Activated CD8-positive, alpha-beta T cell treated with anti-CD3 and anti-CD28 coated beads, Interleukin-2, amount 10 ng/mL, durations not matched to agents 7 days and 5 days (primary cell): ENCODE measurements at places on chromosomes 7 and 10.
A peak's percentile ranks its signal among the peaks of the same experiment; 100 is the strongest.

DNA sequence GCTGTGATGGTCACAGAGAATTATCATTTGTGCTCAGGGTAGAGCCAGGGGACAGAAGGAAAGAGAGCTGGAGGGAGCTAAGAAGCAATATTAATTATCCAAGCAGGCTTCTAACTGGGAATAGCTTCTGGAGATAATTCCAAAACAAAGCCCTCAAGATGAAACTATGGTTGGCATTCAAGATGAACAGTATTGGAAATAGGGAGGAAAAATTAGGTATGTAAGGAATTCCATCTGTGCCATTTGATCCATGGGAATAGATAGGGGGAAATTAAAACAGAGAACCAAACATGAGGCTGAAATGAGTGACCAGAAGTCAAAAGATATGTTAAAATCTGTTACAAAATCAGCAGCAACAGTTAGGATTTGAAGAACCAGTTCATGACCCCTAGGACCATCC lies 75.3 kb downstream of the NDUFB2 start:
- no peak for DNase-seq

DNA sequence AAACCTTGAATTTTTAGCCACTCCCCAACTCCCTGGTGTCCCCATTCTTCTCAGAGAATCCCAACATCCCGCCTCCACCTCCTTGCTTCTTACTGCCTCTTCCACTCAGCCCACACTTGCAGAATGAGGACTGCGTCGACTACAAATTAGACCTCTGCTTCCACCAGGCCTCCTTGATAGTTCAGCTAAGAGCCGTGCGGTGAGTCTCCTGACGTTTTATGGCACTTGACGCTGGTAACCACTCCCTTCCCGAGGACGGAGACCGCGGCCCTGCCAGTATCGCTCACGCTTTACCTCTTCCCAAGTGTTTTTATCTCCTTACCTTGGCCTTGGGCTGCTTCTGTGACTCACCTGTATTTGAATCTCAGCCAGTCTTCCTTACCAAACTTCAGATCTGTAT lies 31.1 kb downstream of the RBM17 start:
- DNase-seq: no peak

GRCh38 chr7:32224276-32224675 lies 154.1 kb upstream of the PDE1C start:
- no peak for DNase-seq

DNA sequence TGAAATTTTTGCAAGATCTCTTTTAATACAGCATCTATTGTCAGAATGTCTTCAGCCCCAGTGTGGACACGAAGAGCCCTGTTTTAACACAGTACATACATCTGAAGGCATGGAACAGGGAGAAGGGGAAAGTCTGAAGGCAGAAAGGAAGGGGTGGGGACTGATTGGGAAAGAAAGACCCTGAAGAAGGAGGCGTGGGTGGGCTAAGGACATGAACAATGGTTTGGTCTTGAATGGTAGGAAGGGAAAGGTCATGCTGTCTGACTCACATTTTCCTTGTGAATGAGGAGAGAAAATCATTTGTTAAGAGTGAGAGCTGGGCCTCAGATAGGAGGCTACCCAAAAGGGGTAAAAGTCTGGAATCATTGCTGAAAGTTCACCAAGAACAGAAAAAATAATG lies 297.1 kb downstream of the GALNT17 start:
- DNase-seq: no peak

- DNase-seq: no peak
Observed at GRCh38 chr10:44863344-44864047, 47.6 kb upstream of the TMEM72 start.

- DNase-seq: no peak
Observed at GRCh38 chr10:99369551-99369950, 40.4 kb downstream of the CNNM1 start.

DNA sequence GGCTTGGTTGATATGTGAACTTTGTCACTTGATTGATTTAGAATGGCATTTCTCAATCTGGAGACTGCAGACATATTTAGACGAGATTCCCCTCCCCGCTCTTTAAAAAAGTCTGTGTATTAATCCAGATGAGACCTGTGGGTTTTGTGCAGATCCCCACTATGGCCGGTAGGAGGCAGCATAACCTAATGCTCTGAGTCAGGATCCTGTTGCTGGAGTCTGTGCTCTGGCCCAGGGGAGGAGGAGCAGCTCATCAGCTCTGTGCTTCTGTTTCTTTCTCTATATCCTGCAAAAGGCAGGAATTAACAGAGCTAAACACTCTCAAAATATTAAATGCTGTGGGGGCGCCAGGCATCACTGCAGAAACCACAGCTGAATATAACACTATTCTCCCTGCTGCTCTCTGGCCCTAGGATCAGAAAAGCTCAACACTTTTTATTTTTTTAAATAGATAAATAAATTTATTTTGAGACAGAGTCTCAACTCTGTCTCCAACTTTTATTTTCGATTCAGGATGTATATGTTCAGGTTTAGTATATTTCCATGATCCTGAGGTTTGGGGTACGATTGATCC lies 23.9 kb upstream of the SEPHS1 start:
- DNase-seq: peak; percentile 79

DNA sequence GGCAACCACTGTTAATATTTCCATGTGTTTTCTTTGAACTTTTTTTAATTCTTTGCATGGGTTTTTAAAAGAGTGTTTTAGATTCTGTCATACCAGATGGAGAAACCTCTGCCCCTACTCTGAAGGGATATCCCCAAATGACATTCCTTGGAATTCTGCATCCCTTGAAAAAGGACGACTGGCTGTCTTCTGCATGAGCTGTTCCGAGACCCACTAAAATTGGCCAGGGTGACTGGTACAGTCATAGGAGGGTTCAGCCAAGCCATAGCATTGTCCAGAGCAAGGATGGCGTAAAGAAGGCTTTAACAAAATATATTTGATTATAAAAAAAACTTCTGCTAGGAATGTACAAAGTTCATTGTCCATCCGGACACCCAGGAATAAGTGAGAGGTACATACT lies 952.9 kb downstream of the NRG3 start:
- no peak for DNase-seq

GRCh38 chr10:17756557-17757217 lies 4.7 kb downstream of the TMEM236 start:
- no peak for DNase-seq

GRCh38 chr10:112227331-112227987 lies 43.9 kb upstream of the GPAM start:
- no peak for DNase-seq

- DNase-seq: no peak
Observed at GRCh38 chr10:78942091-78942501, 126.7 kb upstream of the ZMIZ1 start.

GRCh38 chr10:63712717-63713115 lies 191.5 kb downstream of the REEP3 start:
- no peak for DNase-seq

DNA sequence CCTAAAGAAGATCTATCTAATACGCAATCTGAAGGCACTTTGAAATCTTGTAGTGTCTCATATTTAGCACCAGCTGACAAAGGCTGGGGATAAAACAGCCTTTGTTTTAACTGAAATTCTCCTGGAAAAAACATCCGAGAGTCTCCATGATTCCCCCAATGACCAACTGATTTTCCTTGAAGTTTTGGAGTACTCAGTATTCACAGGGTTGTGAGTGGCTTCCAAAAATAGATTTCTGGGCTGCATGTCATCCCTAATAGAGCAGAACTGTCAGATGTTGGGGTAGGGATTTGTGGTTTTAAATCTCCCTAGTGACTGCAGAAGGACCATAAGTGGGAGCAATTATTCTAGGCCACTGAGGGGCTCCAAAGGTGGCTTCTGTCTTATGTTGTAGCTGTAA lies 206.4 kb downstream of the TAX1BP1 start:
- DNase-seq: no peak

- peak; percentile 36 for DNase-seq
Observed at GRCh38 chr10:109934958-109935793, 11.9 kb upstream of the XPNPEP1 start.

- no peak for DNase-seq
Observed at GRCh38 chr7:140402178-140402835, 1.6 kb upstream of the RAB19 start.

DNA sequence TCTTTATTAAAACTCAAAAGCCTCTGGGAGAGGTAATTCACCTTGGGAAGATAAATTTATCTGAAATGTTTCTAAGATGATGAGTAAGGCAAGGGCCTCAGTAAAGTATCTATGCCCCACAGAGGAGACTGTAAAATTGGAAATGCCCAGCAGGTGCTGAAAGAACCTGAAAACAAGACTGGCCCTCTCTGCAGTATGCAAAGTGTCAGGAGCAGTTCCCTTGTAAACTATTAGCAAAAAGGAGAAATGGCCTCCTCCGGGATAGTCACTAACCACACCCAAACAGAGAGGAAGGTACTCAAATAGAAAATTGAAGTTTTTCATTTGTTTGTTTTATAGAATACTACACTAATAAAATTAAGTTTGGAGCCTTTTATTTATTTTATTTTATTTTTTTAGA lies 81.2 kb downstream of the FZD1 start:
- DNase-seq: no peak

DNA sequence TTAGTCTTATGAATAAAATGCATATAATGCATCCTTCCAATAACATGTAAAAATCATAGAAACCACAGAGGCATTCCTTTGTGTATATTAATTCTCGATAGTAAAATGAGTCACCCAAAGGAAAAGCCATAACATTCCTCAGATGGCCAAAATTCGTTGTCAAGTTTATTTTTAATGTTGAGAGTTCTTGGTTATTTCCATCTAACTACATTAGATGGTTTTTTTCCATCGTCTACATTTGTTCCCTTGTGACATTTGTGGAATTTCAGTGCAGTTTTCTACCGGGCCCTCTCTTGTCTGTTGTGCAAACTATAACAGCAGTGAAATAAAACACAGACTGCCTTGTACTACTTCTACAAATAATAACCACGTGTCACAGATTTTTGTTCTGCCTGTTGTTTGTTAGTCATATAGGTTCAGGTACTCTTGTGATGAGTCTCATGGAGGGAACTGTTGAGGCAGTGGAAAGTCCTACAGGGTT lies 54.7 kb upstream of the CCAR1 start:
- no peak for DNase-seq

DNA sequence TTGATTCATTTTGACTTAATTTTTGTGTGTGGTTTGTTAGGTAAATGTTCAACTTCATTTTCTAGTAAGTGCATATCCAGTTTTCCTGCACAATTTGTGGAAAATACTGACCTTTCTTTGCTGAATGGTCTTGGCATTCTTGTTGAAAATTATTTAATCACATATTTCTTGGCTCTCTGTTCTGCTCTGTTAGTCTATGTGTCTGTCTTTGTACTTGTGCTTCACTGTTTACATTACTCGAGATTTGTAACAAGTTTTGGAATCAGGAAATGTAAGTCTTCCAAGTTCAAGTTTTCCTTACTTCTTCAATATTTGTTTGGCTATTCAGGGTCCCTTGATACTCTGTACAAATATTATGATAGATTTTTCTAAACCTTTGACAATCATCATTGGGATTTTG lies 838.2 kb upstream of the POM121L12 start:
- no peak for DNase-seq

GRCh38 chr7:945147-945555 lies 9.3 kb downstream of the ADAP1 start:
- DNase-seq: no peak

- DNase-seq: no peak
Observed at GRCh38 chr7:37218956-37219355, 229.7 kb downstream of the ELMO1 start.

- DNase-seq: no peak
Observed at GRCh38 chr7:22275661-22276060, 81.3 kb downstream of the RAPGEF5 start.

- DNase-seq: no peak
Observed at GRCh38 chr10:133131734-133132472, 28.1 kb upstream of the KNDC1 start.

DNA sequence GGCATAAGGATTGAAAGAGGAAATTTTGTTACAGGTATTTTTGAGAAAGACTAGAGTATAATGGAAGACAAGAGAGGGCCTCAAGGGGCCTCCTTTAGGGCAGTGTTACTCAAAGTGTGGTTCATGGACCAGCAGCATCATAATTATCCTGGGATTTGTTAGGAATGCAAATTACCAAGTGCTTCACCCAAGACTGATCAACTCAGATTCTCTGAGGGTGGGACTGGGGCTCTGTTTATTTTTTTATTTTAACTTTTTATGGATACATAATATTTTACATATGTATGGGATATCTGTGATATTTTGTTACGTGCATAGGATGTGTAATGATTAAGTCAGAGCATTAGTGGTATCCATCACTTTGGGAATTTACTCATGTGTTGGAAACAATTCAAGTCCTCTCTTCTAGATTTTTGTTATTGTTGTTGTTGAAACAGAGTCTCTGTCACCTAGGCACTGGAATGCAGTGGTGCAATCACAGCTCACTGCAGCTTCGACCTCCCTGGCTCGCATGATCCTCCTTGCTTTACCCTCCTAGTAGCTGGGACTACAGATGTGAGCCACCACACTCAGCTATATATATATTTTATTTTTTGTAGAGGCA lies 2.2 kb upstream of the KCTD7 start:
- no peak for DNase-seq

DNA sequence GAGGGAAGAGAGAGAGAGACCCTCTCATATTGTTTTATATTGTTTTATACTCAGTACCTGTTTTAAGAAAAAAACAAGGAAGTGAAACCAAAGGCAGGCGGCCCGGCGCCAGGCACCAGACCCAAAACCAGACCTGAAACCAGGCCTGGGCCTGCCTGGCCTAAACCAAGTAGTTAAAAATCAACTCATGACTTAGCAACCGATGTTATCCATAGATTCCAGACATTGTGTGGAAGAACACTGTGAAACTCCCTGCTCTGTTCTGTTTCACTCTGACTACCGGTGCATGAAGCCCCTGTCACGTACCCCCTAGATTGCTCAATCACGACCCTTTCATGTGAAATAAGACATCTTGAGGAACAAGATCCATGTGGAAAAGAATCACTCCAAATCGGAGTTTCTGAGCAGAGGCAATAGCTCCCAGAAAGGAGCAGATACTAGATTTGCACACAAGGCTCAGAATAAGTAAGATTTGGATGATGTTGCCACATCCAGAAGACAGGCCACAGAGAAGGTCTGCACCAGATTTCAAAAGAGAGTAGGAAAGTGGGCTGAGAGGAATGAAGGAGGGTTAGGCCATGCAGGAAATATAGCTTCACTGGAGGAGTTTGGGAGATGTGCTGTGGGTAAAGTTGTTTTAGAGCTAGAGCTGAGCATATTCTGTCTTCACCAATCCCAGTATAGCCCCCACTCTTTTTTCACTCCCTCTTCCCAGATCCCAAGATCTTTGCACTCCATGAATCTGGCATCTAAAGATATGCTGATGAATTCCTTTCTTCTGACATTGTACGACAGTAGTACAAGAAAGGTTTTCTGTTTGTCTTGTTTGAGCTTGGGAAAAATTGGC lies 8.8 kb upstream of the ZNF248 start:
- no peak for DNase-seq

GRCh38 chr10:112775381-112775780 lies 174.7 kb upstream of the TCF7L2 start:
- DNase-seq: no peak
